ENCODE measurements at places on chromosomes 6 and 20. TPM values are rescaled to one million over a fixed set of nuclear protein-coding genes. Genes with fewer than 3 reads are reported as not detected.

DNA sequence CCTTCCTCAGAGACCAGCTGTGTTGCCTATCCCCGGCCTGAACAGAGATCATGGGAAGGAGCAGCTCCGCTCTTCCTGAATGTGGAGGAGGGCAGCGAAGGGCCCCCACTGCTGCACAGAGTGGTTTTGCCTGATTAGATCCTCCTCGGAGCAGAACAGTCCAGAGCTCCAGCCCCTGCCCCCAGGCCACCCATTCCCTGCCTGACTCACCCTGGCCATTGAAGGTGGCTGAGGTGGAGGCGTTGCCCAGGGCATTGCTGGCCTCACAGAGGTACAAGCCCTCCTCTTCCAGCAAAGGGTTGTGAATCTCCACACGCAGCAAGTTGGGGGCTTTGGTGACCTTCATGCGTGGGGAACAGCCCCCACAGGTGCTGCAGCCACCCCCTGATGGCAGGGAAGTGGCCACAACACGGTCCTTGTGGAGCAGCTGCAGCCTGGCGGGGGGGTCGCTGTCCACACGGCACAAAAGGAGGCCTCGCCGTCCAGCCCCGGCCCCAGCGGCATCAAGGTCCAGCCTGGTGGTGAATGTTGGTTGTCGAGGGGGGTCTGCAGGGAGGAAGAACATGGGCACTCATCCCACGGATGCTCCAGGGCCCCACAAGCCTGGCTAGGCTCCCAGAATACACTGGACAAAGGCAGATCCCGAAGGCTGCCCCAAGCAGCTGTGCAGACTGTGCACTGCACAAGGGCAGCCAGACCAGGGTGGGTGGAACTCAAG, 14.7 kb downstream of the SIGLEC1 start:
- DNase-seq: no peak

GRCh38 chr6:27374824-27375612, 13.5 kb upstream of the ZNF391 start:
- no peak for DNase-seq

DNA sequence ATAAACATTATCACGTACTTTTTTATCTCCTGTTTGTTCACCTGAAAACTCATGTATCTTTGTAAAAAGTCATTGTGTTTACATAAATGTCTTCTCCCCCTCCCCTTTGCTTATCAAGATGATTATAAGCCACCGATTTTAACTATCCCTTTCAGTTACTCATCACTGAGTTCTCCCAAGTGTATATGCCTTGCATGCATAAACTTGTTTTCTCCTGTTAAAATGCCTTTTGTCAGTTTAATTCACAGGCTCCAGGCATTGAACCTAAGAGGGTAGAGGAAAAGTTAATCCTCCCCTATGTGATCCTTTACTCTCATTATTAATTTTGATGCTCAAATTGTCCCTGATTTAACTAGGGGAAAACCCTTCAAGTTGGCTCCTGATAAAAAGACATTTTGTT, 24.2 kb downstream of the ANKEF1 start:
- DNase-seq: no peak

GRCh38 chr6:102686461-102686860, 1293.0 kb downstream of the GRIK2 start:
- DNase-seq: no peak

GRCh38 chr6:75203721-75204120, 2.1 kb downstream of the COL12A1 start:
- DNase-seq: no peak

DNA sequence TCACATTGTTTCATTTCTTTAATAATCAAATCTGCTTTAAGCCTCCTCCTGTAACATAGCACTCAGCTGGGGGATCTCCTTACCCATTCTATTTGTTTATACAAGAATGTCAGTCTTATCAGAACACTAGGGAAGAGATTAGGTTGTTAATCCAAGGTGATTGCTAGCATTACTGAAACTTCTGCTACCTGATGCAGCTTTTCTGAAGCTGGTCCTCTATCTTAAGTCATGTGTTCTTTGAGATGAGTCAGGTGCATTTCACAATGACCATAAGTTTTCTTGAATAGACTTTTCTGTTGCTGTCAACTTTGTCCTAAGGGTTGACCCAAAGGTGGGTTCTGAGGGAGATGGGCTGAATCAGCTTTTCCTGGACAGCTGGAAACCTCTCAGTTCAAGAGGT, 60.7 kb upstream of the SYNCRIP start:
- DNase-seq: no peak

- no peak for DNase-seq
Observed at GRCh38 chr6:27631609-27631916, 158.7 kb upstream of the ZNF184 start.

DNA sequence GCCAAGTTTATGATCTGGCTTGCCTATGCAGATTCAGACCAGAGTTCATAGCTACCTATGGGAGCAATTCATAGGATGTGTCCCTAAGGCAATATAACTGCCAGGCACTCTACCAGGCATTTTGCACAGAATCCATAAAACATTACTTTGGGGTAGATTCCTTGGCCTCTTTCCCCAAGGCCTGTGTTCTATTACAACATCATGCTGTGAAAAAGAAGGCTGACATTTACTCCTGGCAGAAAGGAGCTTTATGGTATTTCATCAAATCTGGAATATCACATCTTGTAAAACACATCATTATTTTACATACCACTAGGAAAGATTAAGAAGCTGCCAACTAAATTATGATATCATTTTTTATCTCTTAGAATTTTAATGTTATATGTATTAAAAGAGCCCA, 287.0 kb upstream of the MARCKS start:
- no peak for DNase-seq

Gene CENPB
- 82.3 TPM for total RNA-seq

All from epithelial cell of proximal tubule (primary cell).